Stimulated activated CD4-positive, alpha-beta T cell treated with anti-CD3 and anti-CD28 coated beads, Interleukin-1b, Interleukin-23, amount 100 ng/mL, for 1 hour (primary cell): ENCODE measurements at places on chromosomes 11 and 22.
A peak's percentile ranks its signal among the peaks of the same experiment; 100 is the strongest.

GRCh38 chr11:99822846-99823565 is 802.3 kb downstream of the CNTN5 start:
- DNase-seq, result no peak

- DNase-seq, result no peak
These were observed 1.2 kb upstream of the CCDC86 start for GRCh38 chr11:60840470-60841430.

GRCh38 chr11:13647391-13647790 is 21.1 kb upstream of the FAR1 start:
- no peak for DNase-seq

DNA sequence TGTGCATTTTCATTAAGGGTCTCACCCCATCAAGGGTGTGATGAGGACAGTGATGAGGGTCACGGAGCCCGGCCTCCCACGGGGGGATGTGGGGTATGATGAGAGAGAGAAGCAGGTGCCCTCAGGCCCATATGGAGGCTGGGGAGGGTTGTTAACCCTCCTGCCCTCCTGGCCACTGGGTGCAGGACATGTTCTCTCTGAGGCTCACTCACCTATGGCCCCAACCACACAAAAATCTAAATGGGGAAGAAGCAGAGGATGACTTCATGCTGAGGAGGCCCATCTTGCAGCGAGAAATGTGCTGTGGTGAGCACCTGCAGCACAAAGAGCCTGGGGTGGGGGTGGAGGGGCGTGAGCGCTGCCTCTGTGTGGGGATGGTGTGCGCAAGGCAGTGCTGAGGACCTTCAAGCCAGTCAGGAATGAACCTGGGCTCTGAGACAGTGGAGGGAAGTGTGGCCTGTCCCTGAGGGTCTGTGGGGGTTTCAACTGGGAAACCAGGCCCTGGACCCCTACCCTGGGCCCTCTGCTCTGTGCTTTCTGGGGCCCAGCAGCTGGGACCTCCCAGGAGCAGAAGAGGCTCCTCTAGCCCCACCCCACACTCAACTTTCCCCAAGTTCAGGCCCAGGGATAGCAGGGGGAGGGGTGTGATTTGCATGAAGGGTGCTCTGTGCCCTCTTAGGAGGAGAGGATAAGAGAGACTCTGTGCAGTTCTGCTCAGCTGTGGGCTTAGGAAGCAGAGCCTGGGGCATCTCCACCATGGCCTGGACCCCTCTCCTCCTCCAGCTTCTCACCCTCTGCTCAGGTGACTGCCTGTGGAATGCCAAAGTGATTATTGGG is 43.0 kb upstream of the TOP3B start:
- no peak for DNase-seq

GRCh38 chr22:50583294-50583861 is 729 bp upstream of the CHKB start:
- DNase-seq, result peak; percentile 10

- no peak for DNase-seq
These were observed 10.2 kb downstream of the GLB1L2 start for GRCh38 chr11:134341805-134342571.

DNA sequence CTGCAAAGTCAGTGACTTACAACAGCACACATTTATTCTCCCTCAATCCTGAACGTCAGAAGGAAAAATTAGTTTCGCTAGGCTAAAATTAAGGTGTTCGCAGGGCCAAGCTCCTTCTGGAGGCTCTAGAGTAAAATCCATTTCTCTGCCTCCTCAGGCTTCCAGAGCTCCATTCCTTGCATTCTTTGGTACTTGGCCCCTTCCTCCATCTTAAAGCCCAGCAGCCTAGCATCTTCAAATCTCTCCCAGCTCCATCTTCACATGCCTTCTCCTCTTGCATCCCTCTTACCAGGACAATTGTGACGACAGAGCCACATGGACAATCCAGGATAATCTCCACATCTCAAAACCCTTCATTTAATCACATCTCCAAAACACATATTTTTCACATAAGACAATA is 165.0 kb downstream of the GRIA4 start:
- no peak for DNase-seq

DNA sequence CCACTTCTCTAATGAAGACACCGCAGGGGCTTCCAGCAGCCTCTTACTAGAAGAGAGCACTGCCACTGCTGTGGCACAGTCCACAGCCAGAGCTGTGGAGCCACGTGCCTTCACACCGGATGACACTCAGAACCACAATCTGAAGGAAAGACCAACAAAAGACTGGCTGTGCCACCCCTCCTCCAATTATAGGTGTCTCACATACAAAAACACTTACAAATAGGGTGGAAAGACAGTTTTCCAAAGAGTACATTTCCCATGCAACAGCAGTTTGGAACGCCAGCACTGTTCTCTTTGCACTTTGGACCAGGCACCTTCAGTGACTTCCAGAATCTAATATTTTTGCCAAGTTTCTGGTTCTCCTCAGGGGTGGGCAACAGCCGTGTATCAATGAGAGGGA is 38.0 kb upstream of the SLC25A1 start:
- DNase-seq, result no peak

DNA sequence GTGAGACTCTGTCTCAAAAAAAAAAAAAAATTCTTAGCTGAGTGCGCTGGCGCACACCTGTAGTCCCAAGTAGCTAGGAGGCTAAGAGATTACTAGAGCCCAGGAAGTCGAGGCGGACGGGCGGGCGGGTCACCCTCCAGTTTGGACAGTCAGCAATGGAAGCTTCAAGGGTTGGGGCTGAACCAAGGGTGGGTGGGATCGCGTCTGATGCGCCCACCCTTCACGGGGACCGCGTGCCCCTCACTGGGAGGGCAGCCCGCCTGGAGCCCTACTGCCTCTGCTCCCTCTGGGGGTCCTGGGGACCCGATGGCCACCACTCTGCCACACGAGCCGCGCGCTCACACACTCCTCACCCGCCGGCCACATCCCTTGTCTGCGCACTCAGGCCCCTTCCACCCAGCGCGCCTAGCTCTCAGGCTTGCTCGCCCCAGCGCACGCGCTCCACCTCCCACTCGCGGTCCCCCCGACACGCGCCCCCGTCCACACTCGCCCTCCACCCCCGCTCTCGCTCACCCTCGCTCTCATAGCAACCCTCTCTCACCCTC is 494 bp downstream of the CHID1 start:
- no peak for DNase-seq

GRCh38 chr11:112693781-112694180 is 267.4 kb upstream of the NCAM1 start:
- no peak for DNase-seq

- no peak for DNase-seq
These were observed 410.7 kb upstream of the API5 start for GRCh38 chr11:42901084-42901483.

GRCh38 chr11:118537409-118537980 is 6.5 kb downstream of the TMEM25 start:
- no peak for DNase-seq

- no peak for DNase-seq
These were observed 16.5 kb downstream of the SLC22A12 start for GRCh38 chr11:64607381-64607985.

DNA sequence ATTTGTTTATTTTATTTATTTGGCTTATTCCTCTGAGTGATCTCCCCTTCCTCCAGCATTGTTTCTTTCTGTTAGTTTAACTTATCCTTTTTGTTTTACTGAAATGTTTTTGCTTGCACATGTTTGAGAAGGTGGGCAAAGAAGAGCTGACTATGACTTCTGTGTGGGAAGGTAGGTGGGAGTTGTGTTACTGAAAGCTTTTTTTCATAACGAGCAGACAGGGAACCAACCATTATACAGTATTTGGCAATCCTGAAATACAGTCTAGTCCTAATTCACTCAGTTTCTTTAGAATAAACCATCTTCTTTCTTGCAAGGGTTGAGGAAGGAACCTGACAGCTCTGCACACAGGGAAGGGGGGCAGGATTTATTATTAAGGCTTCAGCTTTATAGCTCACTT is 37.0 kb upstream of the PAK1 start:
- no peak for DNase-seq

DNA sequence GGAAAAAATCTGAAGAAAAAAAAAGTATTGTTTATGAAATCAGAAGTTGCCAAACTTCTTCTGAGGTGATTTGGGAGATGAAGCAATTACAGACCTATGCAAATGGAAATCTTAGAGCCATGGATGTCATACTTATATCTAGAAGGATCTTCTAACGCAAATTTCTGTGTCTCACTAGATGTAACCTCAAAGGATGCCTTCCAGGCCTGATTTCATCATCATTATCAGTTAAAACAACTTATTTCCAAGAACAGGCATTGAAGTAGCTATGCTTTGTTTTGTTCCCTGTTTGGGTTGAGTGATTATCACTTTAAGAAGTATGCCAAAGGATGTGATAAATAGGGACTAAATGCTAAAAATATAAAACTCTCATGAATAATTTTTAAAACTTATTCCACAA is 43.9 kb upstream of the ANGPTL5 start:
- DNase-seq, result no peak

DNA sequence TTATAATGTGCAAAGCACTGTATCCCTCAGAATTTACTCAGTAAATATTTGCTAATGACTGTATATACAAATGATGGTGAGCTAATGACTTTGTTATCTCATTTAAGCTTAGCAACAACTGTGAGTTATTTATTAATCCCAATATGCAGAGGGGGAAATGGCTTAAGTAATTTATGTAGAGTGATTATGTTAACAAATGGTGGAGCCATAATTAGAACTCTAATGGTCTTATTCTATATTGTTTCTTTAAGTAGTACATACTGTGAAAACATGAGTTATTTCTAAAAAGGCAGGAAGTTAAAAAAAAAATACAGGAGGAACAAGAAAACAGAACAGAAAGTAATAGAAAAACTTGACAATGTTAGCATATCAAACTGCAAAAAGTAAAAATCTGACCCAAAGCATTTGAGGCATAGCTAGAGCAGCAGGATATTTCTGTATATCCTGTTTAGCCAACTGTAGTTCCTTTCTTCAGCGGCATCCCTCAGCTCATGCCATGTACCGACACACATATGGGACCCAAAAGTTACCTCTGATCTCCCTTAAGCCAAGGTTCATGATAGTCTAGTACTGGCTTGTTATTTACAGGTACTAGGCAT is 94.2 kb downstream of the FCHSD2 start:
- DNase-seq, result no peak

DNA sequence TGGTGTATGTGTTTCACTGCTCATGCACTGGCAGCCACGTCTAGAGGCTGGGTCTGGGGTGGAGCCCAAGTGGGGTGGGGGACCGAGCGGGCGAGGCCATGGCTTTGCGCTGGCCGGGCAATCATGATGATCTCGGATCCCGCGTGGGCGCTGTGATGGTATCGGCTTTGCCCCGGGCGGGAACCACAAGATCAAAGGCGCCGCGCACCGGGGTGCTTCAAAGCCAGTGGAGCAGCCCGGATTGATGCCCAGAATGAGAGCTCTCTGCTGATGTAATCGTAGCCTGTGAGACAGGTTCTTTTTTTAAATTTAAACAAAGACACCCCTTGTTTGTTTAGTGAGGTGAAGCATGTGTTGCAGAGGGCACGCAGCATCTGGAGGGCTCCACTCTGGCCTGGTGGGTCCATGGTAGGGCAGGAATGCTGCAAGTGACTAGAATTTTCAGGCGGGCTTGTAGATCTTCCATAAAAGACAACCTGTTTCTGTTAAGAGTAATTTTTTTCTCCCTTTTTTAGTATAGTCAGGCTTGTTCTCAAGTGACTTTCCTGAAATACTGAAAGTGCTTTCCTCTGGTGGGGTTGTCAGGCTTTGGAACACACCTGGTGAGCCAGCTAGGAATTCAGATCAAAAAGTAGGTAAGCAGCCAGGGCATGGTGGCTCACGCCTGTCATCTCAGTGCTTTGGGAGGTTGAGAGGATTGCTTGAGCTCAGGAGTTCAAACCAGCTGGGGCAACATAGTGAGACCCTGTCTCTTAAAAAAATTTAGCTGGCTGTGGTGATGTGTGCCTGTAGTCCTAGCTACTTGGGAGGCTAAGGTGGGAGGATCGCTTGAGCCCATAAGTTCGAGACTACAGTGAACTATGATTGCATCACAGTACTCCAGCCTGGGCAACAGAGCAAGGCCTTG is 40.7 kb downstream of the ZNRF3 start:
- no peak for DNase-seq

DNA sequence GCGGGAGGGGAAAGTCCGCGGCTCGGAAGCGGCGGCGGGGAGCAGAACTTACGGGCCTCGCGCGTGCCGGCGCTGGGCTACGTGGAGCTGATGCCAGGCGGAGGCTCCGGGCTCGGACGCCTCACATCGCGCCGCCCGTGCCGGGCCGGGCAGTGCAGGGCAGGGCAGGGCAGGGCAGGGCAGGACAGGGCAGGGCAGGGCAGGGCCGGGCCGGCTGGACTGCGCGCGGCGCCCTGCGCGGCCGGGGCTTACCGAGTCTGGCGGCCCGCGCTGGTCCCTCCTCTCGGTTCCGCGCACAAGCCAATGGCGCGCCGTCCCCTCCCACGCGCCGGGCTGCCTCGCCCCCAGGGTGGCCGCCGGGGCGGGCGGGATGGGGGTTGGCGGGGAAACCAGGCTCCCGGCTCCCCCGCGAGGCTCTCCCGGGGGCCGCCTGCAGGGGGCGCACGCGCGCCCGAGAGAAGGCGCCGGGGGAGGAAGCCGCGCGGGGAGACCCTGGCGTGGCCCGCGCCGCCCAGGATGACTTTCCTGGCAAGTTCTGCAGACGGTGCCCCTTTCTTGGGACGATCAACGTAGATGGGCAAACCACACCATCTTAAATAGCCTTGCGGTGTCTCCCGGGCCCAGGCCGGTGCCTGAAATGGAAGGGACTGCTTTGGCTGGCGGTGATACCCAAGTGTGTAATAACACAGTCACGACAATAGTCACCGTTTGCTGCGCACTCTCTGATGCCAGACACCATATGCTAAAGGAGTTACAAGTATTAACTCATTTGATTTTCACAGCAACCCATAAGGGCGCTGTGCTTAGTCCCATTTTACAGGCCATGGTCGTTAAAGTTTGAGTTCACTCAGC is at the start of gene TP53I11:
TP53I11 (minus strand) TSS at position 259 of the 852 bp plus-strand sequence. CDS start 12,548 bp downstream, outside the sequence.
- peak; percentile 42 for DNase-seq

- no peak for DNase-seq
These were observed 3.2 kb upstream of the MRPL23 start for GRCh38 chr11:1943977-1944376.

DNA sequence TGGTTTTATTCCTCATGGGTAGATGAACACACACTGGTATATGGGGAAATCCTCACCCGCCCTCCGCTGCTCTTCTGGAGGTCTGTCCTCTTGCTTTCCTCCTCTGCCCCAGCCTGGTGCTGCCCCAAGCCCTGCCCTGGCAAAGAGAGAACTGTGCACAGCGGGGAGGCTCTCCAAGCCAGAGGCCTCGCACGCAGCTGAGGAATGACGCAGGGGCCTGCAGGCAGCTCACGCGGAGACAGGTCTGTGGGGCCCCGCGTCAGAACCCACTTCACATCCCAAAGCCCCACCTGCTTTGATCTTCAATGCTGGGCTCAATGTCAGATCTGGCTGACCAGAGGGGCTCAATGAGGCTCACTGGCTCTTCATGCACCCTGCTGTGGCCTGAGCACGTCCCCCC is 10.0 kb downstream of the GATD1 start:
- no peak for DNase-seq

- no peak for DNase-seq
These were observed 252.8 kb downstream of the JRKL start for GRCh38 chr11:96642583-96642982.
